Fibroblast of the aortic adventitia (primary cell): ENCODE measurements at places on chromosomes 2 and 18. TPM values are rescaled to one million over a fixed set of nuclear protein-coding genes. Genes with fewer than 3 reads are reported as not detected.

Gene CABYR
- total RNA-seq: 4.6 and 7.3 TPM in 2 replicates

Gene SAP130
- total RNA-seq: 3.5 and 15.2 TPM in 2 replicates

Gene TXNDC2
- total RNA-seq: 0.16 and 0.27 TPM in 2 replicates

Gene SPP2
- 0.36 TPM in 1 of 2 replicates, not detected in the other for total RNA-seq

Gene CHRNA1
- total RNA-seq: not detected in 2 replicates

Gene EFHD1
- 0.45 and 0.49 TPM in 2 replicates for total RNA-seq

Gene CRYGC
- total RNA-seq: not detected in 2 replicates

Gene CDK5R2
- total RNA-seq: not detected in 2 replicates

Gene TSN
- total RNA-seq: 56.8 and 69.0 TPM in 2 replicates

Gene AQP12A
- total RNA-seq: not detected in 2 replicates

Gene ALPP
- total RNA-seq: not detected in 2 replicates

Gene HOXD3
- 0.09 TPM in 1 of 2 replicates, not detected in the other for total RNA-seq

DNA sequence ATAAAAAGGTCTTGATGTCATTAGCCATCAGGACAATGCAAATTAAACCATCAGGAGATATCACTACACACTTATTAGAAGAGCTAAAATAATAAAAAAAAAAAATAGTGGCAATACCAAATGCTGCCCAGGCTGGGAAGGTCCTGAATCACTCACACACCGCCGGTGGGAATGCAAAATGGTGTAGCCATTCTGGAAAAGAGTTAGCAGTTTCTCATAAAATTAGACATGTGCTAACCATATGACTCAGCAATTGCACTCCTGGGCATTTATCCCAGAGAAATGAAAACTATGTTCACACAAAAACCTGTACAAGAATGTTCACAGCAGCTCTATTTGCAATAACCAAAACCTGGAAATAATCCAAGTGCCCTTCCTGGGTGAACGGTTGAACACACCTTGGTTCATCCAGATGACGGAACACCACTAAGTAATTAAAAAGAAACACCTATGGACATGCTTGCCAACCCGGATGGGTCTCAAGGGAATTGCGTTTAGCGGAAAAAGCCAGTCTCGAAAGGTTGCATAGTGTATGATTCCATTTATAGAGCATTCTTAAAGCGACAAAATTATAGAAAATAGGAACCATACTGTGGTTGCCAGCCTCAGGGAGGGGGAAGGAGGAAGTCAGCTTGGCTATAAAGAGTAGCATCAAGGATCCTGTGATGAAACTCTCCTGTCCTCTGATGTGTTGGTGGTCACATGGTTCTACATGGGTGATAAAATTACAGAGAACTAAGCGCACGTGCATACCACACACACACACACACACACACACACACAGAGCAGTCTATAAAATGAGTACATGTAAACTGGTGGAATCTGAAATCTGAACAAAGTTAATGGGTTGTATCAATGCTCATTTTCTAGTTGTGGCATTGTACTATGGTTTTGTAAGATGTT, 4.6 kb downstream of the MBP start:
- DNase-seq: peak; percentile 97

GRCh38 chr2:239370403-239370802, 30.4 kb downstream of the HDAC4 start:
- DNase-seq: no peak

- DNase-seq: no peak
These were observed 81.8 kb downstream of the C1QL2 start for GRCh38 chr2:119076713-119077112.

- no peak for DNase-seq
These were observed 714 bp downstream of the ASXL3 start for GRCh38 chr18:33578518-33579348.

- DNase-seq: peak; percentile 24
These were observed 72.1 kb downstream of the CABLES1 start for GRCh38 chr18:23207191-23207955.

DNA sequence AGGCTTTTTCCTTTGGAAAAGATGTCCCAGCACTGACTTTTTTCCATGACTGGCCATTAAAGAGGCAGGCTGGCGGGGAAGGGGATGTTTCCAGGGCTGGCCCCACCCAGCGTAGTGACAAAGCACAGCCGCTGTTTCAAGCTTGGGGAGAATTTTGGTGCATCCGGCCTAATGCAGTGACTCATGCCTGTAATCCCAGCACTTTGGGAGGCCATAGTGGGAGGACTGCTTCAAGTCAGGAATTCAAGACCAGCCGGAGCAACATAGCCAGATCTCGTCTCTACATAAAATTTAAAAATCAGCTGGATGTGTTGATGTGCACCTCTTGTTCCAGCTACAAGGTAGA, 78.0 kb upstream of the SH3BP4 start:
- peak; percentile 80 for DNase-seq

DNA sequence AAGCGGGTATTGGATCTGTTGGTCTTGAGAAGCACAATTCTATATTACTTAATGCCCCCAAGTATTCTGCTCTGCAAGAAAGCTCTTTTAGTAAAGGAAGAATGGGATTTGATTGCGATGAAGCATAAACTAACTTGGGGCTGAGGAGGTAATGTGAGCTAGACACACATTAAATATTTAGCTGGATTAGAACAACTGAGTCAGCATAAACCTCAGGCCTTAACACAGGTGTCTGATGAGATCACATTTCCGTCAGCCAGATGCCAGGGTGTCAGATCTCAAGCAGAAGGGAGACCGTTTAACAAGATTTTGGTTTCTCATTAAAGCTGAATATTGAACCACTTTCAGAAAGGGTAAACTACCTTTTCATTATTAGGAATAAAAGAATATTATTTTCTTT, 94.5 kb downstream of the GYPC start:
- DNase-seq: no peak

GRCh38 chr2:32699151-32699550, 71.3 kb downstream of the TTC27 start:
- no peak for DNase-seq

GRCh38 chr2:80335411-80335810, 30.9 kb upstream of the LRRTM1 start:
- DNase-seq: no peak

GRCh38 chr2:74367789-74368188, 12.3 kb downstream of the DCTN1 start:
- no peak for DNase-seq

DNA sequence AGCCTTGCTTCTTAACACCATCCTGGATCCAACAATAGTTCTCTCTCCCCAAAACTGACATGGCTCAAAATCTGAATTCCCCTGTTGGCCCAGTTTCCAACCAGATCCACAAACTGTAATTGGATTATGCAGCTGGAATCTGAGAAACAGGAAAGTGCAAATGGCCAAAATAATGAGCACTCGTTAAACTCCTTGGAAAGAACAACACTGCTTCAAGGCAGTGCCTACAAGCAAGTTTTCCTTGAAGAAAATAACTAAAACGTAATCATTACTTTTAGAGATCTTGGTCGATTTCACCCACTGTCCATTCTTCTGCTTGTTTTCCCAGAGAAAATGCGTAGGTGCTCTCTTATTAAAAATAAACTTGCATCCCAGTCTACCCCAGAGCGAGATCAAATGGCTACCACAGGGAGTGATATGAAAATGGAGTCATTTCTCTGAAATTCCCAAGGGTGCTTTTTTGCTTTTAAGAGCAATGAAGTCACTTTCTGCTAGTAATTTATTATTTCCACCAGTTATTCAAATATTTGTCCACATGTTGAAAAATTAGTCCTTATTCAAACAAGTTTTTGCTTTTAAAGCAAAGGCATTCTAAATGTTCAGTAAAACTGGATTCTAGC, 264.2 kb downstream of the C1D start:
- DNase-seq: peak; percentile 37

DNA sequence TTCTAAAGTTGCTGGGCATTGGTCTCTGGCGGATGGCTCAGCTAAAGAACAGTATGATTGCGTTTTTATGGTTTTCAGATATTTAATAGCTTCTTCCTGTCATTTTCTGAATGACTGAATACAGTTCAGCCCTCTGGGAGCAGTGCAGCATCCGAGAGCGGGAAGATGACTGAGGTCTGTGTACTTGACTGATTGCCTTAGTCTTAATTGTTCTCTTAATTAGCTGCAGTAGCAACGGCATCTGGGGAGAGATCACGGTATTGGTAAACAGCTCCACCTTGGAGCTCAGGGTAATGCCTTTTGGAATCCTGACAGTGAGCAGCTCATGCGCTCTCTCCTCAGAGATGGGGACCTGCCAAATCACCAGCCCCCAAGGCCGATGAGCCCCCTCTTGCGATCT, 481.4 kb upstream of the SPRED2 start:
- DNase-seq: no peak

- peak; percentile 21 for DNase-seq
These were observed 22.8 kb downstream of the NPC1 start for GRCh38 chr18:23563377-23564043.

DNA sequence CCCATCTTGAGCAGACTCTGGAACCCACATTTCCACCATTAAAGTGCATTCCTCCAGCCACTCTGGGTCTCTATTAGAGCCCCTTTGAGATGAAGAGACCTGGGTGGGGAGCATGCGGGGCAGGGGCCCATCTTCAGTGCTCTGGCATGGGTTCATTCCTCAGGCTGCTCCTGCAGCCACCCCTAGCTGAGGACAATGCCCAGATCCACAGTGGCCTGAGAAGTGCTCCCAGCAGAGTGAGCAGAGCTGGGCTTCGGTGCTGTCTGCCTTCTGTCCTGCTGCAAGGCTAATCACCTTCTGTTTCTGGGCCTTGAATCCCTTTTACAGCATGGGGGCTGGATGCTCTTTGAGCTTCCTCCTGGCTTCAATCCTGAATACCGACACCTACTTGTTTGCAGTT, 169.8 kb downstream of the TRIM43 start:
- DNase-seq: no peak

GRCh38 chr2:21763501-21763900, 639.7 kb downstream of the TDRD15 start:
- no peak for DNase-seq

DNA sequence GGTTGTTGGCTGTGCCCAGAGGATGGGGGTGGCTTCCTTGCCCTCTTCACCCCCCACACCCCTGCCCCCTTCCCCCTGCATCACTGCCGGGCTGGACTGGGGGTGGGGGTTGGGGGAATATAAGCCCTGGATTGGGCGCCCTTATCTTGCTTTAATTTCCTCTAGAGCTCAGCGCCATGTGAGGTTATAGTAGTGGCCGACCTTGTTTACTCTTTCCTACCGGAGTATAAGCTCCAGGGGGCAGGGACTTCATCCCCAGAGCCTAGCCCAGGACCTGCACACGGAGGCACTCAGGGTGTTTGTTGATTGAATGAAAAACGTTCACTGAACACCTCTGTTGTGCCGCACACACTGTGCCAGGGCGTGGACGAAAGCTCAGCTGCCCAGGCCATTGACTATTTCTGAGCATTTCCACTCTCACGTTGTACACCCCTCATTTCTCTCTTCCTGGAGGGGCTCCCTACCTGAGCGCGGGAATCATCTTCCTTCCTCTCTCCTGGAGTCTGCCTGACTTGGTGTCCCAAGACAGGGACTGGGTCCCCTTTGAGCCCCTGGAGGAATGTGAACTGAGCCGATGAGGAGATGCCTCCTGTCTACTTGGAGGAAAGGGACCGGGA, 9.3 kb upstream of the SPATA3 start:
- DNase-seq: no peak

- no peak for DNase-seq
These were observed 175.6 kb downstream of the EN1 start for GRCh38 chr2:118671701-118672454.

GRCh38 chr2:156190517-156190916, 142.0 kb downstream of the NR4A2 start:
- DNase-seq: no peak

DNA sequence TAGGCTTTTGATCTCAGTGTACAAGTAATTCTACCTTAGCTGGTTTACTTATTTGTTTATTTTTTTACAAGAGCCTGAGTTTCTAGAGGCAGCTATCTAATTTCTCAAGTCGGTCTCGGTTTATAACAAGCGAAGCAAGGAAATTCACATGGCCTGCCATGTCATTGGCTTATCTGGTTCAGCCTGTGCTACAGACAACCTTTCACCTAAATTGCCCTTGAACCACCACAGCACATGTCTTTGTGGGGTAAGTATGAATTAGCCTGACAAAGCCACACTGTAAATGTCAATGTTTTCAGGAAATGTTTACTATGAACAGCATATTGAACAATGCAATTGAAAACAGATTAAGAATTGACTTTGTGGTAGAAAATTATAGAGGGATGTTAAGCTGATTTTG, 167.1 kb downstream of the PID1 start:
- no peak for DNase-seq

DNA sequence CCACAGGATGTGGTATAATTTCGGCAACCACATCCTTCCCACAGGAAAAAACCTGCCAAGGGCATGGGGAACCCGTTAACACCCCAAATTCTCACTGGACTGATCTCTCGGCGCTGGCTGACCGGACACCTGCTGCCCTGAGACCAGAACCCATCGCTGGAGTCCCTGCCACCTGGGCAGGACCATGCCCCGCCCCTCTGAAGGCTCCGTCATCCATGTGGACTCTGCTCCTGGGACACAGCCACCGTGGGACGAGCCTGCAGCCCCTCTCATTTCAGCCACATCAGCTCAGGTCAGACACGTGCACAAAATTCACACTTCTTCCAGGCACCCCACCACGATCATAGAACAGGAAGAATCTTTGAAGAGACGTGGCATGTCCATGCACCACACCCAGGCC, 108.2 kb downstream of the ZNF516 start:
- no peak for DNase-seq

GRCh38 chr2:129812071-129812470, 167.4 kb upstream of the RAB6C start:
- no peak for DNase-seq

DNA sequence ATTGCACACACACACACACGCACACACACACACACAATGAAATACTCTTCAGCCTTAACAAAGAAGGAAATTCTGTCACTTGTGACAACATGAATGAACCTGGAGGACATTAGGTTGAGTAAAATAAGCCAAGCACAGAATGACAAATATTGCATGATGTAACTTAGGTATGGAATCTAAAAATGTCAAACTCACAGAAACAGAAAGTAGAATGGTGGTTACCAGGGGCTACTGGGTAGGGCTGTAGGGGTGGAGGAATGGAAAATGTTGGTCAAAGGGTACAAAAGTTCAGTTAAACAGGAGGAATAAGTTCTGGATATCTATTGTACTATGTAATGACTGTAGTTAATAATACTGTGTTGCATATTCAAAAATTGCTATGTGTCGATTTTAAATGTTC, 29.5 kb downstream of the SCN2A start:
- no peak for DNase-seq

- DNase-seq: peak; percentile 62
These were observed 576.7 kb upstream of the ZEB2 start for GRCh38 chr2:145096582-145096981.

GRCh38 chr2:11446733-11447248, 19.2 kb downstream of the E2F6 start:
- peak; percentile 71 for DNase-seq
